Stimulated activated CD4-positive, alpha-beta T cell treated with anti-CD3 and anti-CD28 coated beads, Interleukin-12 subunit alpha, Interleukin-12 subunit beta, amount 100 ng/mL, for 24 hours (primary cell): ENCODE measurements at places on chromosomes 4 and X.
A peak's percentile ranks its signal among the peaks of the same experiment; 100 is the strongest.

DNA sequence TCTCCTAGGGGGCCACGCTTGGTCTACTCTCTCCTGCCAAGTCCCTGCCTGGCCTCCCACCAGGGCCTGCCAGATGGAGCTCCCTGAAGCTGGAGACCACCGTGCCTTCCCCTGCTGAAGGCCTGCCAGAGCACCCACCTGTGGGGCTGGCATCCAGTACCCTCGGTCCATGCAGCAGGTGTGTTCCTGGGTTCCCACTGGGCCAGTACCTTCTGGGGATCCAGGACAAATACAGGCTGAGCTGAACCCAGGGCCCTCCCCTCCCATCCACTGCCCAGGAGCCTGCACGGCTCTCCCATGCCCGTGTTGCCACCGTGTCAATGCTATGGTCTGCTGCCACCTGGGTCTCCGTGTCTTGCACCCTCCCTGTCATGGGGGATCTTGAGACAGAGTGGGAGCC lies 68.8 kb downstream of the ABLIM2 start:
- DNase-seq: no peak

GRCh38 chr4:7811536-7812191 lies 128.0 kb downstream of the AFAP1 start:
- DNase-seq: no peak

GRCh38 chr4:85369703-85370380 lies 105.1 kb upstream of the ARHGAP24 start:
- no peak for DNase-seq

DNA sequence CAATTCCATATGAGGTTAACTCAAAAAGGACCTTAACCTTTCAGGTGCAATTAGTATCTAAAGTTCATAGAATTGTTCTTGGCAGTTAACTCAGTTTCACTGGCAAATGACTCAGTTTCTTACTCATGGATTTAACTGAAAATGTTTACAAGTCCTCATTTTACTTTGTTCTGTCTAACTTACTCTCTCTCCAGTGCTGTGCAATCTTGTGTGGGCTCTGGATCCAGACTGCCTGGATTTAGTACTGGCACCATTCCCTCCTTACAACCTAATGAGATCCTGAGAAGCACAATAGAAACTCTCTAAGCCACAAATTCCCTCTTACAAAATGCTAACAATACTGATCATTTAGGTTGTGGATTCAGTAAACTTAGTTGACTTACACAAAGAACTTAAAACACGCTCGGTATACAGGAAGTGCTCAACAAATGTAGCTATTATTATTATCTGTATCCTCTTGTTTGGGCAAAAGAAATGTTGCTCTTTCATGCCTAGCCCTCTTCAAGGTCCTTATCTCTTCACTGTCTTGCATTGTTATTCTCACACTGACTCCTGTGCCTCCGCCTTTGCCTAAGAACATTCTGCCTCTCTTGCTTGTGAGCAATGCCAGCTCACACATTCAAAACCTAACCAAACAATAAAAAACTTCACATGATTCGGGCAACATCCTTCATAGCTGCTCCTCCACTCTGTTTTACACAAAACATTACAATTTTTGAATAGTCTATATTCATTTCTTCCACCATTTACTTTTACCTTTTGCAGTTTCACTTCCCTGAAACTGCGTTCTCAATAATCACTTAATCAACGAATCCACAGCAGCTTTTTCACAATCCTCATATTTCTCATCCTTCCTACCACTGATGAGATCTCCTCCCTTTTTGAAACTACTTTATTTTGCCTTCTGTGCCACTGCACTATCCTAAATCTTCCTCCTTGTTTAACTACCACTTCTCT lies 91.8 kb downstream of the PDE5A start:
- no peak for DNase-seq

- DNase-seq: no peak
These were observed 195.5 kb downstream of the ZNF330 start for GRCh38 chr4:141416219-141416618.

DNA sequence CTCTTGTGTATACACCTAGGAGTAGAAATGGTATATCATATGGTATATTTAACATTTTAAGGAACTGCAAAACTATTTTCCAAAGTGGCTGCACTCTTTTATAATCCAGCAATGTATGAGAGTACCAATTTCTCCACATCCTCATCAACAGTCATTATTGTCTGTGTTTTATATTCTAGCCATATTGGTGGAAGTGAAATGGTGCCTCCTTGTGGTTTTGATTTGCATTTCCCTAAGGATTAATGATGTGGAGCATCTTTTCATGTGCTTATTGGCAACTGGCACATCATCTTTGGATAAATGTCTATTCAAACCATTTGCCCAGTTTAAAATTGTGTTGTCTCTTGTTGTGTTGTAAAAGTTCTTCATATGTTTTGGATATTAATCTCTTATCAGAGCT lies 9.6 kb downstream of the BMP15 start:
- DNase-seq: no peak

DNA sequence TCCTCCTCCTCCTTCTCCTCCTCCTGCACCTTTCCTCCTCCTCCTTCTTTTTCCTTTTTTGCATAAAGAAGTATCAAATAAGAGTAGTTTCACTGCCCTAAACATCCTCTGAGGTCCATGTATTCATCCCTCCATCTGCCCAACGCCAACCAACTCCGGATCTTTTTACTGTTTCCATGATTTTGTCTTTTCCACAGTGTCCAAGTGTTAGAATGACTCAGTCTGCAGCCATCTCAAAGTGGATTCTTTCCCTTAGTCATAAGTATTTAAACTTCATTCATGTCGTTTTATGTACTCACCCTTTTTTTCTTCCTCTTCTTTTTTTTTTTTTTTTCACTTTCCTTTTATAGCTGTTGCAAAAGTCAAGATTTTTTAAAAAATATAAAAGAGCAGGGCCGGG lies 12.9 kb downstream of the CSF2RA start:
- no peak for DNase-seq

- DNase-seq: no peak
These were observed 186.4 kb downstream of the BCOR start for GRCh38 chrX:39911278-39911897.

DNA sequence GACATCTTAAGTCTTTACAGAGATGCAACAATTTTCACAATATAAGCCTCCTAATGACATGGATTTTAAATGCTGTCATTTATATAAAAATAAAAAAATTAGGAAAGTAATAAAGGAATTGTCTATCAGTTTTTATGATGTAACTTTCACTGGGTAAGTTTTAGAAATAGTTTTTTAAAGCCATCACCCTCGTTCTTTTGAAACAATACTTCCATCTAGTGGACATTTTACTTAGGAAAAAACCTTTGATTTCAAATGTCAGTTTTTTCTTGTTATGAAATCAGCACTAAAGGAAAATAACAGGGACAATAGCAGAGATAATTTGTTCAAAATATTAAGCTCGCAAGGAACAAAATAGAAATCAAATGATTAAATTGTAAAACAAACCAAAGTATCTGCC lies 24.3 kb upstream of the NDNF start:
- DNase-seq: no peak

DNA sequence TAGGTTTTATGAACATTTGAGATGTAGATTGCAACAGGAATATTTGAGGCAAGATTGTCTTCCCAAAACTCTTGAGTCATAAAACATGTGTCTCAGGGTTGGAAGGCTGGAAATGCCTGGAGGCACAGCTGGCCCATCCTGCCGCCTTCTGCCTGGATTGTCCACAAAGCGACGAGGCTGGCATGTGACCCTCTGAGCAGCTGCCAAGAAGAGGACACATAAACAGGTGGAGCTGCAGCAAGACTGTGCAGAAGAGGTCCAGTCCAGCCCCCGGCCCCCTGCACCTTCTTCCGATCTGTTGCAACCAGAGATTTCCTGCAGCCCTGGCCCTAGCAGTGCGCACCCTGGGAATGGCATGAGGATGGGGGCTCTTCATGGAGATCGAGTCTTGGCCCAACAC lies 101.9 kb upstream of the BCOR start:
- no peak for DNase-seq

DNA sequence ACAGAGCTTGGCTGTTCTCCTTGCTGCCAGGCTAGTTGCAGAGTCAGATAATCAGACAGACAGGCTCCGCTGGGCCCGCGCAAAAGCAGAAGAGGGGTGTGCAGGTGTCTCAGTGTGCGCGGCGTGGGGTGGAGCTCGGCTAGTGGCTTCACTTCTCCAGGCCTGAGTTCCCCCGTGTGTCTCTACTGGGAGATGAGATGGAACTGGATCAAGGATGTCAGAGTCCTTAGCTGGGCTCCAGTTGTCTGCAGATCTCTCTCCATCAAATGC lies 21.1 kb downstream of the HTRA3 start:
- DNase-seq: no peak

DNA sequence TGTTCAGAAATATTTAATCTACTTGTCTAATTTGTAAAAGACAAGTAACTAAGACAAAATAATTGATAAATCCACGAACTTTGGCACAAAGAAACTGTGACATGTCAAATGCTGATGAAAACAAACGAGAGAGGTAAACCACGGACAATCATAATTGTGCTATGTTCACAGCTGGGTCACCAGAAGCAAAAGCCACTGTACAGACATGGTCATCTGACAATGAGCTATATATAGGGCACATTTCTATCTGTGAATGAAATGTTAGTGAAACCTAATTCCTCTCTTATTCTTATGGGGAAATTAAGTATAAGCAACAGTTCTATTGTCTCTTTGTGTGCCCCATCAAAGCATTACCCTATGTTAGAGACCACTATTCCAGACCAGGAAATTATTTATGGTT lies 444.0 kb upstream of the TRAM1L1 start:
- no peak for DNase-seq

DNA sequence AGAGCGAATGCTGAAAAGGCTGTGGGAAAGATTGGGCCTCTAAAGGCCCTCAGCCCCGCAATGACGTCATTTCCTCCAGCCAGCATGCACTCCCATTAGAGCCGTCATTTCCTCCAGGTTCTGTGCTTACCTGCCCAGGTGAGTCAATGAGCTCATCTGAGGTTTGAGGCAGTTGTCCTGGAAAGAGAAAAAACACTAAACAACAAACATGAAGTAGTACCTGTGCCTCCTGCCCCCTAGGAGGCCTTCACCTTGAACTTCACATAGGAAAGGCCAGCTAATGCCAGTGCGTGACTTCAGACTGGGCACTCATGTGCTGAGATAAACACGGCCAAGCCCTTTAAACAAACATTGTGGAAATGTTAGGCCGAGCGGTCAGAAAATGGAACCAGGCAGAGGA lies 55.9 kb downstream of the FHDC1 start:
- DNase-seq: no peak

DNA sequence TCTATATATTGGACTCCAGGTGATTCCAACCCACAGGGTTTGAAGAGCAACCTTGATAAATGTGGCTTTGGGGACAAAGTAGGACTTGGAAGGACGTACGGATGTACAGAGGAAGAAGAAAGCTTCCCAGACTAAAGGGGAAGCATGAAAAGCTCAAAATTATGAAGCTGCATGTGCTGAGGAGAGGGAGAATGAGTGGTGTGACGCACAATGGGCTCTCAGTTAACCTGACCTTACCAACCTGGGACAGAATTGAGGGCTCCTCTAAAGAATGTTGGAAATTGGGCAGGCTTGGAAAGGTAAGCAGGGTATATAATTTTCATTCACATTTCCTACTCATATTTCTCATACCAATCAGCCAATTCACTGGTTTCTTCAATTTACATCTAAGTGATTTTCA lies 10.5 kb upstream of the TIGD2 start:
- no peak for DNase-seq

GRCh38 chrX:40855932-40856515 lies 120.7 kb upstream of the MED14 start:
- DNase-seq: no peak

- peak; percentile 5 for DNase-seq
These were observed 5.5 kb downstream of the ATP10D start for GRCh38 chr4:47490550-47490949.

GRCh38 chrX:107563824-107564223 lies 64.5 kb upstream of the PRPS1 start:
- DNase-seq: no peak

DNA sequence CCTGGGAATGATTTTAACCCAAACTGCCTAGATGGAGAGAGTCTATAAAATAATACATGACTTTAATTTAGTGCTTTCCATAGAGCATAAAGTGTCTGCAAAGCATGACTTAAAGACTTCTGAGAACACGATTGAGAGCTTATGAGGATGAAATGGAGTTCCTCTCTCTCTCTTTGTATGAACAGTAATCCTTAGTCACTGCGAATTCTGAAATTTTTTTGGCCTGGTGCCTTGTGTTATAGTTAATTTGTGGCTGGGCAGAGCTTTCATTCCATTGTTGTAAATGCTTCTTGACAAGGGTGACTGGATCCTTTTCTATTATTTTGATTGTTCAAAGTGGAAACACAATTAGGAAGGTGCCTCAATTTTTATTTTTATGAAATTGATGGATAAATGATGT lies 179.5 kb downstream of the CEP135 start:
- DNase-seq: no peak

- no peak for DNase-seq
These were observed 47.8 kb downstream of the APELA start for GRCh38 chr4:164924670-164925238.

DNA sequence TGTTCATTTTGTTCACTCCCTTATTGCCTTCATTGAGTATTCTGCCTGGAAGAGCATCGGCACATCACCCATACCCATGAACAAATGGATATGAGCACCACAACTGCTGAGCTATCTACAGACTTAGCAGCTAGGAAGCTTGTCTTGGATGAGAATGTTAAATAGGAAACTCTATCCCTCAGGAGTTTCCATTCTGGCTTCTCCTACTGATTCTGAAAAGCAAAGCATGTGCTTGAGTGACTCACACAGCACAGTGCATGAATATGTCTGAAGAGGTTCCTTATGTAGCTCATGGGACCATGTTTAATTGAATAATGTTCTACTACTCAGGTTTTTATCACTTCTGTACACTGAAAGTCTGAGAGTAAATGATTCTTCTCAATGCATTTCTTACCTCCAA lies 57.3 kb upstream of the MXRA5 start:
- no peak for DNase-seq

GRCh38 chrX:22063284-22063683 lies 31.2 kb downstream of the PHEX start:
- DNase-seq: peak; percentile 20

- DNase-seq: no peak
These were observed 91.9 kb upstream of the KLHL13 start for GRCh38 chrX:118208481-118208880.

GRCh38 chr4:110022457-110022856 lies 109.8 kb downstream of the EGF start:
- DNase-seq: no peak

- DNase-seq: peak; percentile 19
These were observed at the start of gene TMSB15A for GRCh38 chrX:102515975-102516941. Gene TMSB15A (minus strand): TSS chrX:102516739.
